Cortex of kidney (tissue), 1 donor: ENCODE measurements at places on chromosomes 1 and 21.

GRCh38 chr1:116284819-116285390, 88.1 kb upstream of the ATP1A1 start:
- DNase-seq = no peak

DNA sequence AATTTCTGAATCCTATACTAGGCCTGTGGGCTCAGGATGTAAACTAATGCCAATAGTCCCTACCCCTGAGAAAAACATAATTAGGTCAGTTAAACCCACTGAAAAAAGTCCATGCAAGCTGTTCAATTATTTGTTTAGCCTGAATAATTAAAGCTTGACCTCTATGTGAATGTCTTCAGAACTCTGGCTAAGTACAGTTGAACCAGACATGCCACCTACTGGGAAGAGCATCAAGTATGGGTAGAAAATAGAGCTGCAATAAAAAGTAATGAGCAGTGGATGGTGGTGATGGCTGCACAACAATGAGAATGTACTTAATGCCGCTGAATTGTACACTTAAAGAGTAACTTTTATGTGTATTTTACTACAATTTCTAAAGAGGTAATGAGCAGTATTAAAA, 23.6 kb upstream of the SLC19A2 start:
- no peak for DNase-seq

- DNase-seq = no peak
These were observed 93.9 kb upstream of the ADGRL4 start for GRCh38 chr1:79100385-79100784.

GRCh38 chr1:183505454-183506089, 33.3 kb downstream of the SMG7 start:
- DNase-seq = no peak

DNA sequence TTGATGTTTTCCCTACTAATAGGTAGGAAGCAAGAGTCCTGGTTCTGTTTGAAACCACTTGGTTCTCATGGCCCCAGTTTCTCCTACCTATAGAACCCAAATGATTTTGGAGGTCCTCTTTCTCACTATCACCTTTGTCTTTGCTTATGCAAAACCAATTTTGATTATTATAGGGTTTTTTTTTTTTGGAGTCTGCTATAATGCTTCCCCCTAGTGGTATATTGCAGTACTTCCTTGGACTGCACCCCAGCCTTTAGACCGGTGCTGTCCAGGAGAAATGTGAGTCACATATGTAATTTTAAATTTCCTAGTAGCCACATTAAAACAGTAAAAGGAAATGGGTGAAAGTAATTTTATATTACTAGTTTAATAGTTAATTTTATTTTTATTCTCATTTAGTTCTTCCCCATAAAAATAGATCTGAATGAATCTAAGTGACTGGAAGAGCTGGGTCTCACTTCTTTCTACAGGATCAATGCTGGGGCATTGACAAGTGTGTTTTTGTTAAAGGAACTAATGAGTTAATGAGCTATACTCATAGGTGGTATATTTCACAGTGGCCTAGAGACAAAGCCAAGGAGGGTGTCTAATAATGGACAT, 10.6 kb downstream of the FCMR start:
- DNase-seq = no peak

GRCh38 chr1:93631626-93632365, 49.8 kb downstream of the BCAR3 start:
- no peak for DNase-seq

GRCh38 chr1:205071801-205072200, 12.5 kb downstream of the TMEM81 start:
- no peak for DNase-seq
